ENCODE measurements at places on chromosomes 7 and 10.
A peak's percentile ranks its signal among the peaks of the same experiment; 100 is the strongest.

DNA sequence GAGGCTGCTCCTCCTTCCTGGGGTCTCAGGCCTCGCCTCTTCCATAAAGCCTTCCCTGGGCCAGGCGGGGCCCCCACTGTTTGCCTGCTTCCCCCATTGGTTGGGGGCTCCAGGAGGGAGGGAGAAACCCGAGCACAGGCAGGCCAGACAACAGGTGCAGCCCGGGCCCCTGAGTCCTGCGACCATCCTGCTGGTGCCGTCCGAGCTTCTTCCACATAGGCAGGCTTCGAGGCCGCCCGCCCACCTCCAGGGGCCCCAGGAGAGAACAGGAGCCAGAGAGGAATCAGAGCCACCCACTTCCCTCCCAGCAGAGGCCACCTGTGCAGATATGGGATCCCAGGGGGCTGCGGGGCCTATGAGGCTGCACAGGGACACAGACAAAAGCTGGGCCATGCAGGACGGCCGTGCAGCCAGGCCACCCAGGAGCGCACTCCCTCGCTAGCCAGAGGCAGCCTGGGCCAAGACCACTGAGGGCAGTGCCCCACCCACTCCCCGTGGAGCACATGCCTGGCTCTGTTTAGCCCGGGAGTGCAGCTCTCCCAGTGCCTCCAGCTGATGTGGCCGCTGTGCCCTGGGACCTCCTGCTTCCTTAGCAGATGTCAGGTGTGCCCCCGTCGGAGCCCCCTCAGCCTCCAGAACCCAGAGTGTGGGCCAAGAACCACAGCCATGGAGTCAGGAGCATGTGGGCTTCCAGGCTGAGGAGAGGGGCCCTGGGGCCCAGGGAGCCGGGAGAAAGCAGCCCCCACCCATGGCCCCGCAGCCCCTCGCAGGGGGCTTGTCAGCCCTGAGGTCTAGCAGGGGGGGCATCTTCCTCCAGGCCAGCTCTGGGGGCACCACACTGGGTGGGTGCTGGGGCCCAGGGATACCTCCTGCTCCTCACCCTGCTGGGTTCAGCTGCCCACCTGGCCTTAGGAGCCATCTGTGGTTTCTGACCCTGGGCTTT lies 59.9 kb upstream of the INPP5A start:
- no peak for DNase-seq

DNA sequence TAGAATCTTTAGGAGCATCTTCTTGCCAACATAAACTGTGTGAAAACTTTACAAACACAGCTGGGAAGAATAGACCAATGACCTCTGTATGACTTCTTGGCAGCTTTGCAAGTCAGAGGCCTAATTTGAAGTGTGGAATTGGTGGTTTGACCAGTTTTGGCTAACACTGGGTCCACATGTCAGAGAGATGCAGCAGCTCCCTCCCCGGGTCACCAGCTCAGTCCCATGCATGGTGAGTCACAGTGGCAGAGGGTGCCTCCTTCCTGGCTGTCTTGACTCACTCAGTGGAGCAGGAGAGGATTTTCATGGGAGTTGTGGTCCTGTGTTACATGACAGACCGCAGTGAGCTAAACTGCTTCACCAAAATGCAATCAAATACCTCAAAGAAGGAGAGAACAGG lies 8.2 kb upstream of the STARD3NL start:
- DNase-seq, result no peak

- DNase-seq, result no peak
Measured at GRCh38 chr10:129279446-129280154, 187.4 kb upstream of the MGMT start.

DNA sequence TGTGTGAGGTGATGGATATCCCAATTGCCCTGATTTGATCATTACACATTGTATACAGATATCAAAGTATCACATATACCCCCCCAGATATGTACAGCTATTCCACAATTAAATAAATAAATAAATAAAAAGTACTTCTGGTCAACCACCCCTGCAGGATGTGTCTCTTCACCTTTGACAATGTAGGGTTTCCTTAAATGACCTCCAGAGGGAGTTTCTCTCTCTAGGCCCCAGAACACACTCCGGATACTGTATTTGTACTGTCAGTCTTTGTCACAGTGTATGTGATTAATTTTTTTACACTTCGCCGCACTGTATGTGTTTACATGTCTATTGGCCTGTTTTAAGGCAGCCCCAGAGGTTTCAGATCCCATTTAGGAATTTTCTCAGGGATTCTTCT lies 123.6 kb downstream of the ADCYAP1R1 start:
- DNase-seq, result no peak

DNA sequence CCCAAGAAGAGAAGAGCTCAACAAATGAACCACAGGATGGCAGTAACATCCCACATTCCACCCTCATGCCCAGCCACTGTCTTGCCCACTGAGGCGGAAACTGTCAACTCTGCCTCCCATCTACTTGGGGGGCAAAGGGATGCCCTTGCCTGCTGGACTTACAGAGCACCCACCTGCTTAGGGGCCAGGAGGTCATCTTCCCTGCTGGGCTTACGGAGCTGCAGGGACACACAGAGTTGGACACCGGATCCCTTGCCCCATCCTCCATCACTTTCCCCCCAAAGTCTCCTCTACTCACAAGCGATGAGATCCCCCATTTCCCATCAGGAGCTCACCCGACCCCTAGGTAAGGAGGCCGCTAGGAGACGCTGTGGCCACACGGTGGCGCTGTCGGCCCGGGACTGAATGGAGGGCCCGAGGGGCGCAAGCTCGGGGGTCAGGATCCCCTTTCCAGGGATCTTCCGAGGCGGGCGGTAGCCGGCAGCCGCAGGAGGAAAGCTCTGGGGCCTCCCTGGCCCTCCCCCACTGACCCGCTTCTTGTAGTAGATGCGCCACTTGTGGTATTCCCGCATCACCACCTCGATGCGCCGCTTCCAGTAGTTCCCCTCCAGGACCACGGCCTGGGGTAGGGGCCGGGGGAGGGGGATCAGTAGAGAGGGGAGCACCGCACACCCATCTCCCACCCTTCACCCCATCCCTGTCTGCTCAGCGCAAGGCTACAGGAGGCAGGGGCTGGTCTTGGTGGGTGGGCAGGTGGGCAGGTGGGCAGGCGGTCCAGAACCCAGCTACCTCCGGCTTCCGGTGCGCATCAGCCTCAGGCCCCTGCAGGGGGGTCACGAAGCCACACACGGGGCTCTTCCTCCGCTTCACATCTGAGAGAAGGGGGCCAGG lies 17.3 kb downstream of the MLXIPL start:
- peak; percentile 24 for DNase-seq

DNA sequence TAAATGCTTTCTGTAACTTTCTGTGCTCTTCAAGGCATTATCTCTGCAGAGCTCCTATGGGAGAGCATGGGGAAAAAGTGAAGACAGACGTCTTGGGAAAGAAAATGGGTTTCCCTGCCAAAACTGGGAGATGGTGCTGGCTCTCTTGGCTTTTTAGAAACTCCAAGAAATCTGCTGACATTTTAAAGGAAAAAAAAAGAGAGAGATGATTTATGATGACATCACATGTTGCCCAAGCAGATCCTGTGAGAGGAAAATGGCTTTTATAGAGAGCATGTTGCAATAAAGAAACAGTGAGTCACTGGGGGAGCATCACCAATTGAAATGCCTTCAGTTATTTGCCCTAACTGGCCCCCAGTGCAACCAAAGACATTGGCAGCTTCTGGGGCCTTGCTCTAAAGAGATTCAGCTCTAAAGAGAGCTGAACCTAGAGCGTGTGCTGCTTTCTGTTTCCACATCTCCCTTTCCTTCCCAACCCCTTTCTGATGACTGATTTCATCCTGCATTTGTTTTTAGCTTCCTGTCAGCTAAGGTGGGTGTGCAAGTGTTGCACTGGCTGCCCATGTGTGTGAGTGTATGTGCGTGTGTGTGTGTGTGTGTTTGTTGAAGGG lies 37.7 kb downstream of the LRMDA start:
- no peak for DNase-seq

- no peak for DNase-seq
Measured at GRCh38 chr10:114172776-114173602, 1.0 kb downstream of the CCDC186 start.

GRCh38 chr7:157874870-157875229 lies 538.0 kb downstream of the DNAJB6 start:
- DNase-seq, result no peak

DNA sequence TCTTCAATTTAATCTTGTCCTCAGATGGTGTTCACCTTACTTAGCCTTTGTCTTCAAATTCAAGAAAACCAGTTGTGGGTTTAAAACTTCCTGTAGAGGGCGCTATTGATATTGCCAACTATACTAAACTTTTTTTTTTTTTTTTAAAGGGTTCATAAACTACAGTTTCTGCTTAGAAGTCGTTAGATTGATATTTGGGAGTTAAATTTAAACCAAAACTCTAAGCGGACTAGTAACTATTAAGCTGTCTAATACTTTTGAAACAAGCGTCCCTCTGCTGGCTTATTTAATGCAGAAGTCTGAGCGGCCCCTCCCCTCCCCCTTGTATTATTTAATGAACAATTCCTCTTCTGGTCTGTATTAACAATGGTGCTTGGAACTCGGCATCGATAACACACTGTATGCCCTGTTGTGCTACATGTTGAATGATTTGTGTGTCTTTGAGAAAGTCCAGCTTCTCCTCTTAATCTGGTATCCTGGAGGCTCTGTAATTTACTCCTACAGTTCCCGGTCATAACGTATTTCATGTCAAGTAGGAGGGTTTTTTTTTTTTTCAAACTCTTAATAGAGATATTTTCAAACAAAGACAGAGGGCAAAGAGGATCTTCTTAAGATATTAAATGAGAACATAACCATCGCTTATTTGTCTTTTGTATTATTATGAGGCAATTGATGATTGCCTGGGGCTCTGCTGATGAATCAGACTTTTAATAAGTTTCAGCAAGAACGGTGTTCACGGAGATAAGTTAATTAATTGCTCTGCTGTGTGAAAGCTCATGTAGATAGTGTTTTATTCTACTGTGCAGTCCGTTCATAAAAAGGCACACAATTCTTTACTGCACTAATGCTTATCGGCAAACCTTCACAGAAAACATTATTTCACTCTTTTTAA lies 22.6 kb upstream of the CREB5 start:
- DNase-seq, result peak; percentile 48

- DNase-seq, result no peak
Measured at GRCh38 chr7:155211761-155212160, 85.9 kb upstream of the INSIG1 start.

GRCh38 chr7:82286798-82287140 lies 156.8 kb downstream of the CACNA2D1 start:
- no peak for DNase-seq

DNA sequence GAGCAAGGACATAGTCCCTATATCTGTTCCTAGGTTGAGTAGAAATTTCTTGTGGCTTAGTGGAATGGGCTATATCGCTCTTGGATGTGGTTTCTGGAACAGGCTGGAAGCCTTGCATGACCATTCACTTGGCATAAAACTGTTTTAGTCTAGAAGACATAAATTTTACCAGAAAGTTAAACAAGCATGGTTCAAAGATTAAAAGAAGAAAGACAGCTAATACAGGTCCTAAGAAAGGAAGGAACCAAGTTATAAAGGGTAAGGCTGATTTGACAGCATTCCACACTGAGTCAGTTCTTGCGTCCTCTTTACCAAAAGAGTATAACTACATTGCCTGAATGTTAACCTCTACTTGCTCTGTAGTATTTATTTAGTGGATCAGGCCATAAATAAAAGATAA lies 724.2 kb downstream of the SORCS1 start:
- DNase-seq, result no peak

GRCh38 chr10:27369880-27370279 lies 129.3 kb upstream of the ACBD5 start:
- DNase-seq, result no peak

GRCh38 chr7:137462074-137462715 lies 118.7 kb upstream of the PTN start:
- no peak for DNase-seq

- no peak for DNase-seq
Measured at GRCh38 chr10:124092860-124093773, at the start of gene CHST15. Gene CHST15, minus strand, starts transcription at chr10:124093598. Its CDS starts 47,386 bp downstream, at chr10:124046212.

DNA sequence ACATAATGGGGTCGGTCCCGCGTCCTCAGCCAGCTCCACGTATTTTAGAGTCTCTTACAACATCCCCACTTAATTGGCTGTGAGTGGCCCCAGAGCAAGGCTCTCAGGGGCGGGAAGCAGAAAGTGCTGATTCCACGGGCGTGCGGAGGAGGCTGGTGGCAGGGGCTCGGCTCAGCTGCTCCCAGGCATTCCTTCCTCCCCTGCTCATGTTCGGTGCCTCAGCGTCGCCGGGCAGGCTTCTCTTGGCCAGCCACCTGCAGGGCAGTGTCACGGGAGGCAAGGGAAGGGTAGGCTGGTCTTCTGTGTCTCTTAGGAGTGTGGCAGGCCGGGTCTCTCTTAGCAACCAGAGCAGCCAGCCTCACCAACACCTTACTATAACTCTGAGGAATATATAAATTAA lies 33.8 kb downstream of the IL15RA start:
- DNase-seq, result no peak

GRCh38 chr7:34117573-34117972 lies 212.2 kb downstream of the BMPER start:
- DNase-seq, result no peak

- DNase-seq, result no peak
Measured at GRCh38 chr10:132939957-132940790, 2.2 kb downstream of the CFAP46 start.

DNA sequence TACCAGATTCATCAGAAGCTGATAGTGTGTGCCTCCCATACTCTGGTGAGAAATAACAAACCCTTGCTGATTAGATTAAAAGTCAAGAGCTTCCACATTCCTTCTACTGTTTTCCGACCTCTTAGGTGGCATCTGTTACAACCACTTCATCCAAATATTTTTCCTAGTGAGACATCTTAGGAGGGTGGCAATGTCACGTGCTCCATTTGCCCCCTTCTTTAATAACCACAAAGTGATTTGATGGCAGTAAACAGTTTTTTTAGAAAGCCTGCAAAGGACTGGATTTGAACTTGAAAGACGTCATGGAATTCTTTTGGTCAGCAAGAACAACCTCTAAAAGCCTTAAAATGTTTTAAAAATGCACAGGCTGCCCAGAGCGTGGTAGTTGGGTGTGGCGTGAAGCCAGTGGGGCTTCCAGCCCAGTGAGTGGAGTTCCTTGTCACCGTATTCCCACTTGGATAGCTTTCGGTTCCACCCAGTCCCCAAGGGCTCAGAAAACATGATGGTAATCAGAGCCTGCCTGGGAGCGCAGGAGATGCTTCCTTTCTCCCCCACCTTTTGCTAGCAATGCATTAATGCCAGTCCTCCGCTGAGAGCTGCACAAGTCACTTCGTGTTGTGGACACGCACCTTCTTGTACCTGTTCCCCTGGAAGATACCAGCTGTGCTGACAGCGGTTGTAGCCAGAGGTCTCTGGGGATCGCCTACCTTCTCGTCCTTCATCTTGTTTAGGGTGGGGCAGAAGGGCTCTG lies 256.4 kb downstream of the KIAA1217 start:
- DNase-seq, result no peak

DNA sequence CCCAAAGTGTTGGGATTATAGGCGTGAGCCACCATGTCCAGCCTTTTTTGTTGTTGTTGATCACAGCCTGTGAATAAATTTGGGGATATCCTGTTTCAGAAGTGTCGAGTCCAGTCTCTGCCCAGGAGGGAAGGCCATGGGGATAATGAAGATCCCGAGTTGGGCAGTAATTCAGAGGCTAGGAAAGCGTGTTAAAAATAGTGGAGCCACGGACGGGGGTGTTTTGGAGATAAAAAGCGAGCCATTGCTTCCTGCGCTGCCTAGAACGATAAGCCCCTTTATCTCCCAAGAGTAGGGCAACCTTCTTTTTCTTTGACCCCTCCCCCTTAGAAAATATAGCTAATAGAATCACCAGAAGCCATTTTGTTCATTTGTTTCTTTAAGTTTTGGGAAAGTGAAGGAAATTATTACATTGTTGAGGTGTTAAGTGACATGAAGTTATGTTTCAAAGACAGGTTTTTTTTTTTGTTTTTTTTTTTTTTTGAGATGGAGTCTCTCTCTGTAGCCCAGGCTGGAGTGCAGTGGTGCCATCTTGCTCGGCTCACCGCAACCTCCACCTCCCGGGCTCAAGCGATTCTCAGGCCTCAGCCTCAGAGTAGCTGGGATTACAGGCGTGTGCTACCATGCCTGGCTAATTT lies 43.3 kb downstream of the IL15RA start:
- no peak for DNase-seq

Measured in COR-L47 (cell line).